ENCODE measurements at places on chromosomes 7 and 10.

- DNase-seq = no peak
Measured at GRCh38 chr10:22599048-22599561, 115.3 kb downstream of the PIP4K2A start.

- DNase-seq = no peak
Measured at GRCh38 chr10:104339469-104340110, 1.3 kb upstream of the ITPRIP start.

DNA sequence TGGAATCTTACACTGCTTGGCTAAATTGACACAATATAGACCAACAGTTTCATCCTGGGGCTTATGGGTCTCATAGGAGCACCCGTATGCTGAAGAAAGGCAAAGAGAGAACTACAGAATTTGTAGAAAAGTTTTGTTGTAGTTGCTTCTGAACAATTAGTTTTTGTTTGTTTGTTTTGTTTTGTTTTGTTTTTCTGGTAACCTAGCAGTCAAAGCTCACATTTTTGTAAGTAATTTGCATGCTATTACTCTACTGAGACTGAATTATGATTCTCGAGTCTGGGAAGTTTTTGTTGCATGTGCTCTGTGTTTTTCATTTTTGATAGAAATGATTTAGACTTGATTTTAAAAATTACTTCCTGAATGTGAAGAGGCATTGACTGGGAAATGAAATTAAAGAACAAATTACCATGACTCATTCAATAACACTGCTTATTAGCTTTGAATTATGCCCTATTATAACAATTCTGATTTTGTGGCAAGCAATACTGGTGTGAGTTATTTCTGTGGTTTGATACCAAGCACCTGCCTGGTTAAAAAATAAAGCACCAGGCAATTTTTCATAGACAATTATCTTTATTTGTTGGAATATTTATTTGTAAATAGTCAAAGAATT lies 438 bp downstream of the LSMEM1 start:
- no peak for DNase-seq

GRCh38 chr10:45375716-45376231 lies 1.8 kb downstream of the ALOX5 start:
- DNase-seq = no peak
